T-helper 17 cell (primary cell): ENCODE measurements at places on chromosomes 11 and 22. TPM values are rescaled to one million over a fixed set of nuclear protein-coding genes. Genes with fewer than 3 reads are reported as not detected.

Gene UBQLN3
- 0.20 TPM for total RNA-seq

Gene VPREB1
- not detected for total RNA-seq

Gene USH1C
- total RNA-seq = not detected

Gene MRGPRX4
- total RNA-seq = not detected

Gene FOLR3
- 0.44 TPM for total RNA-seq
